Osteocyte (in vitro differentiated cells): ENCODE measurements at places on chromosomes 13 and 19. TPM values are rescaled to one million over a fixed set of nuclear protein-coding genes. Genes with fewer than 3 reads are reported as not detected.

Gene C2CD4C
- total RNA-seq, result 0.97 and 1.2 TPM in 2 replicates

Gene CILP2
- total RNA-seq, result 0.63 and 1.1 TPM in 2 replicates

Gene FCER2
- not detected in 2 replicates for total RNA-seq

Gene ZNF90
- 3.0 and 3.4 TPM in 2 replicates for total RNA-seq

Gene CALR3
- total RNA-seq, result not detected in 2 replicates

Gene CCDC124
- total RNA-seq, result 81.9 and 84.9 TPM in 2 replicates

Gene VPS36
- total RNA-seq, result 43.6 and 44.3 TPM in 2 replicates

Gene NLRP4
- total RNA-seq, result not detected in 2 replicates

Gene ZNF737
- 15.2 and 15.3 TPM in 2 replicates for total RNA-seq

Gene CEBPA
- 0.86 and 1.4 TPM in 2 replicates for total RNA-seq

Gene TRAPPC2B
- total RNA-seq, result 10.9 and 13.4 TPM in 2 replicates

Gene ZNF66
- total RNA-seq, result 3.9 and 5.7 TPM in 2 replicates

Gene CADM4
- 8.8 and 9.0 TPM in 2 replicates for total RNA-seq

Gene IL12RB1
- total RNA-seq, result 0.50 and 0.51 TPM in 2 replicates

Gene MYH14
- total RNA-seq, result not detected in 2 replicates

Gene PCDH17
- 0.57 and 0.62 TPM in 2 replicates for total RNA-seq

Gene NOVA2
- not detected in 2 replicates for total RNA-seq

Gene ZNF579
- 27.4 and 29.2 TPM in 2 replicates for total RNA-seq

Gene ZNF296
- total RNA-seq, result 0.68 and 0.70 TPM in 2 replicates

Gene TGFBR3L
- total RNA-seq, result 2.3 and 2.6 TPM in 2 replicates

Gene FAM216B
- total RNA-seq, result not detected in 2 replicates

Gene CHAMP1
- 22.4 and 23.2 TPM in 2 replicates for total RNA-seq

Gene CA11
- total RNA-seq, result 34.2 and 40.7 TPM in 2 replicates

Gene CNN1
- total RNA-seq, result 8.1 and 9.9 TPM in 2 replicates

Gene LILRB1
- not detected in 2 replicates for total RNA-seq

Gene CIC
- 115 and 122 TPM in 2 replicates for total RNA-seq

Gene CD177
- total RNA-seq, result not detected in 2 replicates

Gene ZIC2
- total RNA-seq, result 177 and 196 TPM in 2 replicates

Gene VWA8
- total RNA-seq, result 14.5 and 15.8 TPM in 2 replicates

Gene C1QTNF9
- not detected in 2 replicates for total RNA-seq

Gene CNFN
- not detected in 2 replicates for total RNA-seq

Gene GPC6
- total RNA-seq, result 125 and 128 TPM in 2 replicates

Gene CARS2
- 57.1 and 62.2 TPM in 2 replicates for total RNA-seq

Gene ABCC4
- total RNA-seq, result 4.0 and 4.5 TPM in 2 replicates

Gene EDNRB
- not detected in 2 replicates for total RNA-seq

Gene DAND5
- total RNA-seq, result not detected in 2 replicates

Gene KLK2
- total RNA-seq, result not detected in 2 replicates

Gene ZNF682
- 6.0 and 6.9 TPM in 2 replicates for total RNA-seq
